Pancreas (tissue), 10 donors: ENCODE measurements at places on chromosomes 6 and 20.

- H3K4me3 ChIP-seq: no peak overlapping the region
- H3K27me3 ChIP-seq: no peaks in the 10 kb centered on the region
- H3K4me1 ChIP-seq: peaks cover 11% of the 10 kb centered on the region
- H3K36me3 ChIP-seq: no peaks in the 10 kb centered on the region
Measured at GRCh38 chr6:25417046-25417605, 138.0 kb downstream of the CARMIL1 start.

GRCh38 chr6:13407709-13408695, 79.4 kb downstream of the GFOD1 start:
- H3K4me3 ChIP-seq: no peak overlapping the region
- H3K4me1 ChIP-seq: peaks cover 3% of the 10 kb centered on the region

DNA sequence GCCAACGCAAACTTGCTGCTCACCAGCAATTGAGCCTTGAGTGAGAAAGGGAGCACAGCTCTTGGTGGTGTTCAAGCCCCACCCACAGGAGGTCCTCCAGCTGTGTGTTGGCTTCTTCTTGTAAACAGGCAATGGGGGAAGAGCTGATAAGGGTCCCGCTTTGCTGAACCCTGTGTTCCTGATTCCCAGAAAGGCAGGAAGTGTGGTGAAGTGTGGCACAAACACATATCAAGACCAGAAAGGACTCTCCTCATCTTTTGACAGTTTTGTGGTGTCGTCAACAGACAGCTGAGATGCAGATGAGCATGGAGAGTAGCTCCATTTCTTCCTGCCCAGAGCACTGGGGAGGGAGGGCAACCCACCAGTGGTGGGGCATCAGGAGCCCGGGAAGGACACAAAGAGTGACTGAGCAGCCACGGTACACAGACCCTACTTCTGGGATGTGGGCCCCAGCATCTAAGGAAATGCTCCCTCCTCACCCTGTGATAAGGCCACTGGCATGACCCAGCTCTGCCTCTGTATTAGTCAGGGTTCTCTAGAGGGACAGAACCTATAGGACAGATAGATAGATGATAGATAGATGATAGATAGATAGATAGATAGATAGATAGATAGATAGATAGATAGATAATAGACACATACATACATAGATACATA, 188.9 kb upstream of the TAB2 start:
- DNase-seq: no peak
- peaks cover 13% of the 10 kb centered on the region for H3K4me1 ChIP-seq
- no peaks in the 10 kb centered on the region for H3K36me3 ChIP-seq
- H3K4me3 ChIP-seq: no peak overlapping the region

GRCh38 chr6:144673807-144674206, 388.7 kb downstream of the UTRN start:
- H3K36me3 ChIP-seq: no peaks in the 10 kb centered on the region
- H3K4me1 ChIP-seq: no peaks in the 10 kb centered on the region
- H3K4me3 ChIP-seq: no peak overlapping the region
- no peaks in the 10 kb centered on the region for H3K27me3 ChIP-seq
- DNase-seq: no peak
- no peak overlapping the region for H3K27ac ChIP-seq
